ENCODE measurements at places on chromosomes 4 and X.

DNA sequence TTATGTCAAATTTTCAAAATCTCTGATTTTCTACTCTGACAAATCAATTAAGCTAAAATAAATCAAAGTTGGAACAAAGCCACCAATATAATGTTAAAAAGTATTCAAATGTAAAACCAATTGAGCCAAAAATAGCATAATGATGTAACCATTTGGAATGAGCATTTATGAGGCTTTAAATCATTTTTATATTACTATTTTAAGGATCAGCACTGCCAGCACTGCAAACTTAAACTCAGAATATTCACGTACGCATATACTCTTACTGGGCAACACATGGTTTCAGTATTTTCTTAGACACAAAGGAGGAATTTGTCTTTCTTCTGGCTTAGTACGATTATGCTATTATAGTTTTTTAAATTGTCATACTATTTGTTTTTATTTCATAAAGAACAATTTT lies 52.2 kb downstream of the AFAP1 start:
- DNase-seq: no peak

- DNase-seq: no peak
Measured at GRCh38 chr4:174449152-174449551, 73.1 kb downstream of the HPGD start.

DNA sequence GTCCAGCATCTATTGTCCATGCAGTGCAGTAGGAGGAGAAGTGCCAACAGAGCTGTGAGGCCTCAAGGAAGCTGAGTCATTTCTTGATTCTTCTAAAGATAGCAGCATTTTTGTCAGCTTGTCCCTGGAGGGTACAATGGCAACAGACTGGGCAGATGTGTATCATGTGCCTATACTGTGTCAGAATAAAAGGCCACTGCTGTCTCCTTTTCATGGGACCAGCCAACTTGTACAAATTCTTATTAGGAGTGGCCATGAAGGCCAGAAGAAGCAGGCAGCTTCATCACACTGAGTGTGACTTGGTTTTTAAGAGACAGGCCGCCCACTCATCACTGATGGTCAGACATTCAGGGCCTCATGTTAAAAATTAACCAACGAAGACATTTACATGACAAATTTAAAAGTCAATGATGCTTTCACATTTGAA lies 185.0 kb upstream of the FAM241A start:
- no peak for DNase-seq

GRCh38 chr4:3371033-3372001 lies 70.5 kb upstream of the HGFAC start:
- no peak for DNase-seq

DNA sequence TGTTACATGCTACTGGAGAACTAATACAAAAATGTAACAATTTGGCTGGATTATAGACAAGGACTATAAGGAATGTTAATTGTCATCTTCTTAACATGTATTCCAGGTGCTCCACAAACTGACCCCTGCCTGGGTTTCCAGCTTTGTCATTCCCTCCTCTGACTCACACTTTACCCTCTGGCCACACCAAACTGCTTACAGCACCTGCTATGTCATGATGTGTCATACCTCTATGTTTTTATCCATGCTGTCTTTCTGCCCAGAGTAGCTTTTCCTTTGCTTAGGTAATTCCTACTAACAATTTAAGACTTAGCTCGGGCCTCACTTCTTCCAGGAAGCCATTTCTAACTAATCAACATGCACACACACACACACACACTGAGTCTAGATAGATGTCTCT lies 14.0 kb upstream of the SHROOM4 start:
- no peak for DNase-seq

GRCh38 chr4:8341691-8342090 lies 72.1 kb downstream of the HTRA3 start:
- no peak for DNase-seq

GRCh38 chr4:170580651-170581050 lies 490.9 kb upstream of the AADAT start:
- no peak for DNase-seq

- DNase-seq: no peak
Measured at GRCh38 chrX:106631615-106632014, 19.8 kb downstream of the RADX start.

DNA sequence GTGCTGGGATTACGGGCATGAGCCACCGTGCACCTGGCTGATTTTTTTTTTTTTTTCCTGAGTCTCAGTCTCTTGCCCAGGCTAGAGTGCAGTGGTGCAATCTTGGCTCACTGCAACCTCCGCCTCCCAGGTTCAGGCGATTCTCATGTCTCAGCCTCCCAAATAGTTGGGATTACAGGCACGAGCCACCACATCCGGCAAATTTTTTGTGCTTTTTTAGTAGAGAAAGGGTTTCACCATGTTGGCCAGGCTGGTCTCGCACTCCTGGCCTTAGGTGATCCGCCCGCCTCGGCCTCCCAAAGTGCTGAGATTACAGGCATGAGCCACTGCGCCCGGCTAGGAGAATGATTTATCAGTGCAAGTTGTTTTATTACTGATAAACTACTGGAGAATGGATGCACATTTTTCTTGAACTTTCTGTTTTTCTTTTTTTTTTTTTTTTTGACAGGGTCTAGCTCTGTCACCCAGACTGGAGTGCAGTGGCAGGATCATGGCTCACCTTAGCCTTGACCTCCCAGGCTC lies 39.7 kb upstream of the DHRSX start:
- no peak for DNase-seq

DNA sequence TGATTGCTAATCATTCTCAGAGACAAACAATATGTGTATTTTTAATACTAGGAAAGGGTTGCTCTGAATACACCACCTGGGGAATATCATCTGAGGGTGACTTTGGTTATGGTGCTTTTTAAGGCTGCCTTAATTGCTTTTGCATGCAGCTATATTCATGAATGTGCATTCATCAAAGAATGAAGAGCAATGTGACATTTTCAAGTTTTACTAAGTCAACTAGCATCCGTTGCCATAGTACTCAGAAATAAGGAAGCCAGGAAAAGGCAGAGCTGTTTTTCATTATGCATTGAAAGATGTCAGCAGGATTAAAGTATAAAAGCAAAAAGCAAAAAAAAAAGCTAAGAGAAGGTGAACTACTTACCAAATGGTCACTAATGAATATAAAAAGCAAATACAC lies 67.4 kb upstream of the PCDH18 start:
- DNase-seq: no peak

DNA sequence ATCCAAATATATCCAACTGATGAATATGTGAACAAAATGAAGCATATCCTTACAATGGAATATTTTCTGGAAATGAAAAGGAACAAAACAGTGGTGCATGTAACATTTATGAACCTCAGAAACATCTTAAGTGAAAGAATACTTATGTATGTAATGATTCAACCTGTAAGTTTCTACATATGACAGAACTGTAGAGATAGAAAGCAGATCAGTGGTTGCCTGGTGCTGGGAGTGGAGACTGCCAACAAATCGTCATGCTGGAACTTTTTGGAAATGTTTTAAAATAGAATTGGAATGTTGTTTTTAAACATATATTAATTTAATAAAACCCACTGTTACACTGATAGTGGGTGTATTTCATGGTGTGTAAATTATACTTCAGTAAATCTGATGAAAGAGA lies 667.5 kb downstream of the RAPGEF2 start:
- DNase-seq: no peak

- no peak for DNase-seq
Measured at GRCh38 chr4:189514209-189514608, 426.5 kb upstream of the FRG1 start.
